Bronchial epithelial cell (primary cell): ENCODE measurements at places on chromosomes 5 and 9. TPM values are rescaled to one million over a fixed set of nuclear protein-coding genes. Genes with fewer than 3 reads are reported as not detected.

DNA sequence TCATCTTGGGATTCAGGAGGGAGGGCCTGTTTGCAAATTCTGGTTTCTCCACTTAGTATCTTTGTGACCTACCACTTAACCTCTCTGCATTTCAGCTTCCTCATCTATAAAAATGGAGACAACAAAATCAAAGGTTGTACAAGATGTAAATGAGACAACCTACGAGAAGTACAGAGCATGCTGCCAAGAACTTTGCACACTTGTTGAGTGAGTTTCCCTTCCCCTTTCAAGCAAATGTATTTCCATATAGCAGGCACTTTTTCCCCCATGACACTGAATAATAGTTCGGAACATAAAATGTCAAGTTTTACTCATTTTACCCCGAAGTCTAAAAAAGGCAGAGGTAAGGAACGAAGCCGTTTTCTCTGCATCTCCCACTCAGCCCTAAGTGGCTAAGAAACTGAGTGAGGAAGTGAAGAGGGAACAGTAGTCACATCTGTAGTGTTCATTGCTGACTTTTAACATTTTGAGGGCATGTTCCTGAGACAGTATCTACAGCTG, 159.0 kb downstream of the TLE1 start:
- no peak for DNase-seq

DNA sequence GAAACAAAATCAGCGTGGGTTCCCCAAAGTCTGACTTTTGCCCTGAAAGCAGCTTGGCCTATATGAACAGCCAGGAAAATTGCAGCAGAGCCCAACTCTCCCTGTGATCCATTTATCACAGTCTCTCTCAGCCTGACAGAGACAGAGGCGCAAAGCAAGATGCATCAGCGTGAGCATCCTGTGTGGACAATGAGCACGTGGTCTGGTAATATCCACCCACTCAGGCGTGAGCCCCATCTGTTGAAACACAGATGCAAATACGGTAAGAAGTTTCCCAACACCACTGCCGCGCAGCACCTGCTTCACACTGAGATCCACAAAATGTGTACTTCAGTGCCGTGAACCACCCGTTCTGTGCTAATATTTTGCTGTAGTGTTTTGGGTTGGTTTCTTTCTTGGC, 114.6 kb downstream of the MRPL36 start:
- no peak for DNase-seq

- DNase-seq = no peak
Observed at GRCh38 chr9:109916316-109916715, 136.3 kb downstream of the PALM2AKAP2 start.

FOXD1 gene
- 2.3 and 3.4 TPM in 2 replicates for total RNA-seq

GRCh38 chr9:121656941-121657470, 5.6 kb downstream of the DAB2IP start:
- DNase-seq = no peak

DNA sequence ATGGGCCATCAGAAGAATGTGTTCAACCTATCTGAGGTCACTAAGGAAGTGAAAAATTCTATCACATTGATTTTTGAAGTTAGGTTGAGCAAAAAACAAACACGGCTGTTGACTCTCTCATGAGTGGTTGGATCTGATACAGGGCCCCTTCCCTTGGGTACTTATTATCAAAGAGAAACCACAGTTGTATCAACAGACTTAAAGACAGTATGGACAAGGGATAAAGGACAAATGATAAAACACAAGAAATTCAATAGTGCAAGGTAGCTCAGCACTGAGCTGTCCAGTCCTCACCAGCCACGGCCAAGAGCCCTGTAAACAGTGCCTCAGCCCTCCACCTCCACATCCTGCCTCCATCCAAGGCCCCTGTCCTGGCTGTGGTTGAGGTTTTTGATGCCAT, 86.9 kb downstream of the UBE2QL1 start:
- no peak for DNase-seq

GRCh38 chr5:67149951-67150523, 46.6 kb downstream of the CD180 start:
- no peak for DNase-seq

FAM174A gene
- 35.3 and 63.4 TPM in 2 replicates for total RNA-seq

- DNase-seq = peak; percentile 39
Observed at GRCh38 chr5:15968993-15969392, 210.6 kb downstream of the MARCHF11 start.

PCDHAC2 gene
- total RNA-seq = 14.1 and 16.8 TPM in 2 replicates

HMCN2 gene
- total RNA-seq = under 0.01 TPM in 2 replicates

PRR7 gene
- total RNA-seq = 3.1 and 5.0 TPM in 2 replicates

DNA sequence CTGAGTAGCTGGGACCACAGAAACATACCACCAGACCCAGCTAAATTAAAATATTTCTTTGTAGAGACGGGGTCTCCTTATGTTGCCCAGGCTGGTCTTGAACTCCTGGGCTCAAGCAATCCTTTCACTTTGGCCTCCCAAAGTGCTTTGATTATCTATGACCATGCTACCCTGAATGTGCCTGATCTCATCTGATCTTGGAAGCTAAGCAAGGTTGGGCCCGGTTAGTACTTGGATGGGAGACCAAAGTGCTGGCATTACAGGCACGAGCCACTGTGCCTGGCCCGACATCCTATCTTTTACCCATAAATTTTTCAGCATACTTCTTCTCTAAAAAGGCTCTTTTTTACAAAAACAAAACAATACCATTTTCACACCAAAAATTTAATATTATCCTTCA, 137.0 kb upstream of the LRRTM2 start:
- no peak for DNase-seq

GRCh38 chr5:131250751-131251475, 12.9 kb upstream of the CDC42SE2 start:
- no peak for DNase-seq

DNA sequence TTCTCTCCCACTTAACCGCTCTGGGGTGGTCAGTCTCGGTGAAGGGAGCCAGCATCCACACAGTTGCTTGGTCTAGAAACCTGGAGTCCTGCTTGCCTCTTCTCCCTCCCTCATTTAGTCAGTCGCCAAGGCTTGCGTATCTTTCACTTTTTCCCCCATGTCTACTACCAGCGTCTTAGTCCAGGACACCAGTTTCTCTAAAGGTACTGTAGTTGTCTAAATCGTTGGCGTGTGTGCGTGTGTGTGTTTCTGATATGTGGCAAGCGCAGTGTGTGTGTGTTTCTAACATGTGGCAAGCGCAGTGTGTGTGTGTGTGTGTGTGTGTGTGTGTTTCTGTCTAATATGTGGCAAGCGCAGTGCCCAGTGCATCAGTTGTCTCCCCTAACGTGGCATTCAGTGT, 641 bp downstream of the ATP6V1G1 start:
- DNase-seq = no peak

DNA sequence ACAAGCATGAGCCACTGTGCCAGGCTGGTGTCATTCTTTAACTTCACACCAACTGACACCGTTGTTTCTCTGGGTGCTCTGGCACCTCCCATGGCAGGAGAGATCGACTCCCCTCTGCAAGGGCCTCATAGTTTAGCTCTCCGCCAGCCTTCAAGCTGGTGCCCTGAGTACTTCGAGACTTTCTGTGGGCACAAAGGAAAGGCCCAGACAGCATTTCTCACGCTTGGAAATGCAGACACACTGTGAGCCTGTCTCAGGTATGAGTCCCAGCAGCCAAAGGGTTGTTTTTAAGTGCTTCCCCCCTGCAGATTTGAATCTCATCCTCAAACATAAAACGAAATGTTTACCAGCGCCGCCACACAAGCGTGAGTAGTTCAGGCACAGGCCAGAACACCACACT, 11.1 kb upstream of the TCF7 start:
- DNase-seq = no peak

- DNase-seq = no peak
Observed at GRCh38 chr9:87243602-87244001, 254.1 kb upstream of the DAPK1 start.

- no peak for DNase-seq
Observed at GRCh38 chr5:65012301-65012892, 243.7 kb downstream of the CWC27 start.

GRCh38 chr5:67467110-67467509, 270.5 kb upstream of the CD180 start:
- DNase-seq = no peak

DNA sequence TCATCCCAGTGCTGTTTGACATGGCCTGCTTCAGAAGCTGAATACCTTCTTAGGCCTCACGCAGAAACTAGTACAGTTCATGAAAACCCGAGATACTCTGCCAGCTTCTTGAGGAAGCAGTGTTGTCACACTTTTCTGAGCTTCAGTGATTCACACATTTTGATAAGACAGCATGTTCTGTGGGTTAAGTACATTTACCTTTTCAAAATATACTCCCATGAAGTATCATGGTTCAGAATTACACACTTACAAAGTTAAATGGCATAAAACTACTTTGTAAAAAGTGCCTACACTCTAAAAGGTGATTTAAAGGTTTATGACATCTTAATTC, 56.9 kb downstream of the VCAN start:
- DNase-seq = no peak

GRCh38 chr5:132322266-132322665, 28.1 kb downstream of the SLC22A4 start:
- no peak for DNase-seq

DNA sequence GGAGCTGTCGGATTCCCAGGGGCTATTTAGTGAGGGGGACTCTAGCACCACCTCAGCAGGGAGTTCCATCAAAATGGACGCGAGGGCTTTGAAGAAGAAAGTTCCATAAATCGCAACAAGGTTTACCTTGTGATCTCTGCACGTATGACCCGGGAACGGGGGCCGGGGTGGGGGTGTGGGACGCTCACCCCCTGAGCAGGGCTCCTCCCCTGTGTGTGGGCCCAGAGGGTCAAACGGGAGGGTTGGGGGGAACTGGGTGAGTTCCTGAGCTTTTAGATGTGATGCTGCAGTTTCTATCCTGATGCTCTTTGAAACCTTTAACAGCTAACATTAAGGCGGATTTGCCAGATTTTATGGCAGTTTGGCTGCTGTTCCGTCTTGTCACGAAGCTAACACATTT, 18.9 kb upstream of the LRRC14B start:
- no peak for DNase-seq

DNA sequence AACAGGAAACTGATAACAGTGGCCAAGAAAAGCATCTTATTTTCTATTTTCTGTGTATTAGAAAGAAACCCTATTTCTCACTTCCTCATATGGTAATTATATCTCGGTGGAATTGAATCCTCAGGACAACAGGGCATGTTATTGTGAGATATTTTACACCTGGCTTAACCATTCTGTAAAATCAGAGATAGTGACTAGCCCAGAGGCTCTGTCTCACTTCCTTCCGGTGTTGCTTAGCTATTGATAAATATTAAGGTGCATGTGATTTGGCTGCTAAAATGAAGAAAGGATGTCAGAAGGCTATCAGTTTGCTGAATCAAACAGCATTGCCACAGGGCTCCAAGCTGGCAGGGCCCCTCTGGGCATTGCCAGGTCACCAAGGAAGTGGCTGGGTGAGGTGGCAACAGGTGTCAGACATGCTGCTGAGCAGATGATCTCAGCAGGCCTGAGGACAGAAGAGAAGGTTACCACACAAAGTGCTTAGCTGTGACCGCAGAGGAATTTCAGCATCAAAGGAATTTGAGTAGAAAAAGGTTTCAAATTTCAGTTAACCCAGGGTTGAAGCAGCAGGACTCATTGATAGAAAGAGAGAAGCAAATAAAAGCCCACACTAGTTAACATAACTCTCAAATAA, 330.7 kb downstream of the PDE4D start:
- peak; percentile 79 for DNase-seq

- no peak for DNase-seq
Observed at GRCh38 chr9:121721770-121722169, 70.3 kb downstream of the DAB2IP start.

GRCh38 chr5:94562327-94562971, 56.0 kb downstream of the KIAA0825 start:
- peak; percentile 87 for DNase-seq

- DNase-seq = no peak
Observed at GRCh38 chr9:130927338-130927737, 11.7 kb downstream of the FIBCD1 start.

DNA sequence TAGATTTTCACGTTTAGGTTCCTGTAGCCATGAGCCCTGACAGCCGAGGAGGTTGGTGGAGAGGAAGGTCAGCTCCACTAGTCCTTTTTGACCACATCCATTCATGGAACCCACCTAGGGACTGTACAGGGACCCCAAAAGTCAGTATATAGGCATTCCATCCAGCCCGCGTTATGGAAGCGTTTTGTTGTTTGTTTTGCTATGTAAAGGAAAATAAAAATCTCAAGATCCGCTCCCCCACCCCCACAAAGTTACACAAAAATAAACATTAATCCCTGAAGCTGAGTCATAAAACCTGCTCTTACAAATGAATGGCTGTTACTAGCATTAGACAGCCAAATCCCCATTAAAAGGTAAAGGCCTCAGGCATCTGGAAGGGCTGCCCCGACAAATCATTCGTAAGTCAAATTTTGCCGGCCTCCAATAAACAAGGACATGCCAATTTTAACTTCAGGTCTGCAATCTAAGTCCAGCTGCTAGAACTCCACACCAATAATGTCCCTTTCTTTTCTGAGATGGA, 292.9 kb downstream of the MED10 start:
- DNase-seq = peak; percentile 27

DNA sequence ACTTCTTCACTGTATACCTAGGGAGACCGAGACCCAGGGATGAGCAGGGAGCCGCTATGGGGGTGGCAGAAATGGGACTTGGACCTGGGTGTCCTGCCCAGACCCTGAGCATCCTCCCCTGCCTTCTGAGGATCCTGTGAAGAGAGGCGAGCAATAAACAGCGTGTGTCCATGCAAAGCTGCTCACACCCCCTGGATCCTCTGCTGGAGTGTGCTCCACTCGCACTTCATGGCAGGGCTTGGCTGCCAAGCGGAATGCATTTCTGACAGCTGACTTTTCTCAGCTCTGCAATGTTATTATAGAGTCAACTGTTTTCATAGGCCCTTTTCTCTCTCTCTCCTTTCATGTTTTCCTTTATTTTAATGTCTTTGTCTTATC, 31.0 kb upstream of the ALDH1B1 start:
- DNase-seq = no peak

KIF24 gene
- 0.26 and 0.38 TPM in 2 replicates for total RNA-seq

GRCh38 chr9:126490871-126491567, 122.7 kb upstream of the LMX1B start:
- DNase-seq = peak; percentile 52

DNA sequence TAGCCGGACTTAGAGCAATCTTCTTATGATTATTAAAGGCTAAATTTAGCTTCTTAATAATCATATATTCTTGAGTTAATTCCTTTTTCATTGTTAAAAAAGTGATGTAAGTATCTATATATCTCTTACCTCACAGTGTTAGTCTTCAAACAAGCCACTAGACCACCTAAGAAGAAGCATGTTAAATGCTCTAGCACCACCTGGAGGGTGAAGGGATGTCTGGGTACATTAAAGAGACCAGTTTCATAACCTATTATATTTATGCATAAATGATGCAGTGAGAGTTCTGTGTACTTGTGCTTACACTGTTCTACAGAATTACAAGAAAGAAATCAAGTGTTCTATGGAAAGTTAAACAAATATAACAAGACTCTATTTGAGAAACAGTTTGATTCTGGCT, 55.9 kb upstream of the SLCO6A1 start:
- DNase-seq = peak; percentile 4
